Kidney (tissue), 22 donors: ENCODE measurements at places on chromosomes 2 and 18. TPM values are rescaled to one million over a fixed set of nuclear protein-coding genes. Genes with fewer than 3 reads are reported as not detected.
A peak's percentile ranks its signal among the peaks of the same experiment; 100 is the strongest.

MORN2 gene
- total RNA-seq = 29.6 TPM

GRCh38 chr2:101993772-101994171, 2.0 kb downstream of the IL1R2 start:
- no peak overlapping the region for H3K4me3 ChIP-seq
- peaks cover 3% of the 10 kb centered on the region for H3K4me1 ChIP-seq
- H3K36me3 ChIP-seq = no peaks in the 10 kb centered on the region
- no peak overlapping the region for H3K27ac ChIP-seq

DNA sequence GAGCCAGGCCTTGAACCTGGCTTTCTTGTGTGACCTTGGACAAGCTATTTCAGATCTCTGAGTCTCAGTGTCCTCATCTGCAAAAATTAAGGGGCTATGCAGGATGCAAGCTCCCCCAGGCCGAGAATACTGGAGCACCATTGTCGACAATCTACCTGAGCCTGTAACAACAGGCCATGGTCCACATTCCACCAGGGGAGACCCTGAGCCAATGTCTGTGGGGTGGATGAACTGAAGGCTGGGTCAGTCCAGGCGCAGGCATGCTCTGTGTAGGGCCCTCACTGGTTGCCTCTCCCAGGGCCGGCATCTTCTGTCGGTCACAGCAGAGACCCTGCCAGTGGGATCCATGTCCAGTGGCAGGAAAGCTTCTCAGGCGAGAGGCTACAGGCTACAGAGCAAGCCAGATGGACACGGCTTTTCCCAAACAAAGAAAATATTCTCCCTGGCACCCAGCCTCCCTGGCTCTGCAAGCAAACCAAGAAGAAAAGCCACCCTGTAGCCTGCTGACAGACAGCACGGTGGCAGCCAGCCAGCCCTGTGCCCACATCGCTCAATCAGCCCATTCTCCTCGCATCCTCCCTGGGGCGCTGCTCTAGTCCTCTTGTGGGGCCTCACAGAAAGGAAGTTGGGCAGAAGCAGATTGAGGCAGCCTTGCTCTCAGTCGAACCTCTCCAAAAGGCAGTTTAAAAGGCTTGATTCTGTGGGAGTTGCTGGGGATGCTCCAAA, 48.7 kb upstream of the FZD7 start:
- no peaks in the 10 kb centered on the region for H3K27me3 ChIP-seq
- no peak overlapping the region for H3K27ac ChIP-seq
- H3K36me3 ChIP-seq = no peaks in the 10 kb centered on the region
- H3K4me1 ChIP-seq = no peaks in the 10 kb centered on the region
- DNase-seq = no peak
- no peak overlapping the region for H3K4me3 ChIP-seq

DNA sequence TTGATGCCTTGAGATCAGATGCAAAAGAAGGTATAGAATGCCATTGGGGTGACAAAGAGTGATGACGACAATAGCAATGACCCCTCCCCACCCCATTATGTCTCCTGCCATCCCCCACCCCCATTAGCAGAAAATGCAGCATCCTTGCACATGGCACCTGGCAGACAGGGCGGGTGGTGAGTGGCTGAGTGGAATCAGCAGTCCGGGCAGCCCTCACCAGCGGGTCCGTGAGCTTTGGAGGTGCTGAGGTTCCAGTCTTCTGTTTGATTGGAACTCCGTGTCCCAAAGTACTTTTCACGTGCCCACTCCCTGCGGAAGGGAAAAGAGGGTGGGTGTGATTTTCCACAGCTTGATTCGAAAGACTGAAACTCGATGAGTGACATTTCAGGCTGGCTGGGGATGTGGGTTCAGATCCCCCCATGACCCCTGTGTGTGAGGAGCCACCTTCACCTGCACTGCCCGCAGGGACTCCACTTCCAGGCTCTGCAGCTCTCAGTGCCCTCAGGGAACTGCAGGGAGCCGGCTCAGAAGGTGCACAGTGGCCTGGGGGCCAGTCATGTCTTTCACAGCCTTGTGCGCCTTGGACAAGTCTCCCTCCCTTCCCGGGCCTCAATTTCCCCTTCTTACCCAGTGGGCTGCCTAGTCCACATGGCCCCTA, 130.9 kb downstream of the GLI2 start:
- no peaks in the 10 kb centered on the region for H3K27me3 ChIP-seq
- DNase-seq = no peak
- peaks cover 10% of the 10 kb centered on the region for H3K4me1 ChIP-seq
- no peak overlapping the region for H3K4me3 ChIP-seq
- peak overlapping the region; percentile 54 for H3K27ac ChIP-seq

- DNase-seq = no peak
- H3K36me3 ChIP-seq = no peaks in the 10 kb centered on the region
- no peak overlapping the region for H3K4me3 ChIP-seq
- H3K27me3 ChIP-seq = no peaks in the 10 kb centered on the region
- H3K4me1 ChIP-seq = no peaks in the 10 kb centered on the region
These were observed 128.5 kb upstream of the COL3A1 start for GRCh38 chr2:188845692-188846091.

ZBTB7C gene
- total RNA-seq = 13.8 TPM

MC4R gene
- 0.19 TPM for total RNA-seq

CD226 gene
- total RNA-seq = 5.0 TPM

DNA sequence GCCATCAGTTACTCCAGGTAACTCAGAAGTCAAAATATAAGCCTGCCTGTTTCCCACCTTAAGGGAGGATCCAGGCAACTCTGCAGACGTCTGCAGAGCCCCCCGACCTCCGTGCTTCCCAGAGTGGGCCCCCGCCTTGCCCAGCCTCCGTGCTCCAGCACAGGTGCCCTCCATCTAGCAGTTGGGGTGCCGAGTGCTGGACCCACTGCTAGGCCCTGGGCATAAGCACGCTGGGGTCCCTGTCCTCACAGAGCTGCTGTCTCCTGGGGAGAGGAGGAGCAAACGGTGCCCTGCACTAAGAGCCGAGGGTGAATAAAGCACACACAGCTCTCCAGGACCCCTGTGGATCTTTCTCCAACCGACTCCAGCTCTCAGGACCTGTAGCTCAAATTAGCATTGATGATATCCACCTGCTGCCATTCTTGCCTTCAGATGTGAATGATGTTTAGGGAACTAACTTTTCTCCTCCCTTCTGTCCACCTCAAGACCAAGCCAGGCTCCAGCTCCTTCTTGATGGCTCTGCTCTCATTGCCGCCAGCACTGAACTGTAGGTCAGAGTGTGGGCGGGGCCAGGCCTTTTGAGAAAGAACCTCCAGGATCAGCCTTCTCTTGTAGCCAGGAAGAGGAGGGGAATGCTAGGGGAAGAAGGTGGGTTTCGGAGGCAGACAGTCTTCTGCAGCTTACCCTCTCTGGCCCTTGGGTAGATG, 121.2 kb downstream of the SMAD7 start:
- H3K36me3 ChIP-seq = no peaks in the 10 kb centered on the region
- H3K27me3 ChIP-seq = no peaks in the 10 kb centered on the region
- DNase-seq = peak; percentile 86
- H3K27ac ChIP-seq = peak overlapping the region; percentile 28
- no peak overlapping the region for H3K4me3 ChIP-seq
- peaks cover 43% of the 10 kb centered on the region for H3K4me1 ChIP-seq

OSR1 gene
- 1.6 TPM for total RNA-seq

CRYBA2 gene
- not detected for total RNA-seq

GRCh38 chr2:127638361-127639110, 7.4 kb upstream of the GPR17 start:
- DNase-seq = no peak
- no peaks in the 10 kb centered on the region for H3K27me3 ChIP-seq
- H3K4me3 ChIP-seq = no peak overlapping the region
- peak overlapping the region; percentile 79 for H3K27ac ChIP-seq
- H3K4me1 ChIP-seq = no peaks in the 10 kb centered on the region

NT5C1B gene
- not detected for total RNA-seq

- no peaks in the 10 kb centered on the region for H3K36me3 ChIP-seq
- H3K27ac ChIP-seq = peak overlapping the region; percentile 96
- no peak for DNase-seq
These were observed 1.8 kb downstream of the PAX8 start for GRCh38 chr2:113276761-113277425.
